ENCODE measurements at places on chromosomes 6 and 20. TPM values are rescaled to one million over a fixed set of nuclear protein-coding genes. Genes with fewer than 3 reads are reported as not detected.

The VGLL2 gene
- total RNA-seq, result not detected

The BTNL2 gene
- not detected for total RNA-seq

The OSTM1 gene
- 20.9 TPM for total RNA-seq

The TNFRSF6B gene
- total RNA-seq, result 13.5 TPM

The MMUT gene
- 13.3 TPM for total RNA-seq

The RIMS1 gene
- 0.14 TPM for total RNA-seq

- H3K4me1 ChIP-seq, result no peaks in the 10 kb centered on the region
- H3K27me3 ChIP-seq, result no peaks in the 10 kb centered on the region
- H3K27ac ChIP-seq, result no peak overlapping the region
- no peaks in the 10 kb centered on the region for H3K36me3 ChIP-seq
Measured at GRCh38 chr20:4470375-4470774, 251.3 kb upstream of the PRND start.

- H3K27me3 ChIP-seq, result no peaks in the 10 kb centered on the region
- H3K4me1 ChIP-seq, result peaks cover 65% of the 10 kb centered on the region
- no peak overlapping the region for H3K27ac ChIP-seq
- H3K4me3 ChIP-seq, result no peak overlapping the region
Measured at GRCh38 chr6:6713657-6714056, 125.1 kb downstream of the LY86 start.

GRCh38 chr6:51738614-51739013 lies 348.8 kb downstream of the PKHD1 start:
- H3K27me3 ChIP-seq, result no peaks in the 10 kb centered on the region
- no peaks in the 10 kb centered on the region for H3K36me3 ChIP-seq
- H3K4me1 ChIP-seq, result no peaks in the 10 kb centered on the region
- no peak overlapping the region for H3K27ac ChIP-seq
- H3K4me3 ChIP-seq, result no peak overlapping the region

- no peak overlapping the region for H3K4me3 ChIP-seq
- no peak overlapping the region for H3K27ac ChIP-seq
- no peaks in the 10 kb centered on the region for H3K36me3 ChIP-seq
Measured at GRCh38 chr6:148507774-148508173, 165.1 kb downstream of the SASH1 start.

DNA sequence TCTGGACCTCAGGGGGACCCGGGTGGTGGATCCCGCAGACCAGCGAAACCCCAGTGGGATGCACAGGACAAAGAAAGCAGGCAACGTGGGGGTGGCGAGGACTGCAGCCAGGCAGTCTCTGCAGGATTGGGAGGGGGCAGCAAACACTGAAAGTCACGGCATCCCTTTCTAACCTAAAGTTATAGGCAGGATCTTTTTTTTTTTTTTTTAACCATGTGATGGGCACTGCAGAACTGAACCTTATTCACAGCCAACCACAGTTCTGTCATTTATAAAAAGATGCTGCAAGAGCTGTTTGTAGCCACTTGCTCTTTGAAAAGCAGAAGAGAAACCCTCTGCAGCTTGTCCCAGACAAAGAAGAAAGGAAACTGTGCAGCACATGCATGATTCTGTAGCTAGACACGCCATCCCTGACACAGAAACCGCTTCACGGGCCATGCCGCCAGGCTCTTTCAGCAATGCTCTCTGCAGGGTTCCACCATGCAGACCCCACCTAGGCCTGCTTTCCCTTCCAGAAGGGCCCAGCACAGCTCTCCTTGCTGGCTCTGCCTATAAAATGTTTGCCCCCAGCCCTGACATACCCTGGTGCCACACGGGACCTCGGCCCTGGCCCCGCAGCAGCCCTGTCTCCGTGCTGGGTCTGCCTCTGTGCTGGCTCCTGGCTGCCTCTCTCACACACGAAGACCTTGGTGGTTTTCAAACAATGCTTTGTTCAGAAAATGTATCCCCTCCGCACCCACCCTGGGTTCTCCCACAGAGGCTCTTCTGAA lies 70.8 kb downstream of the PYGB start:
- no peaks in the 10 kb centered on the region for H3K27me3 ChIP-seq
- DNase-seq, result peak; percentile 57
- no peak overlapping the region for H3K4me3 ChIP-seq
- H3K36me3 ChIP-seq, result peaks cover 31% of the 10 kb centered on the region
- H3K4me1 ChIP-seq, result peaks cover 39% of the 10 kb centered on the region
- H3K27ac ChIP-seq, result no peak overlapping the region

- H3K4me3 ChIP-seq, result peak overlapping the region; percentile 18
- H3K27me3 ChIP-seq, result peaks cover 62% of the 10 kb centered on the region
- no peaks in the 10 kb centered on the region for H3K36me3 ChIP-seq
- DNase-seq, result no peak
Measured at GRCh38 chr6:84763886-84764331, 489 bp downstream of the TBX18 start.

DNA sequence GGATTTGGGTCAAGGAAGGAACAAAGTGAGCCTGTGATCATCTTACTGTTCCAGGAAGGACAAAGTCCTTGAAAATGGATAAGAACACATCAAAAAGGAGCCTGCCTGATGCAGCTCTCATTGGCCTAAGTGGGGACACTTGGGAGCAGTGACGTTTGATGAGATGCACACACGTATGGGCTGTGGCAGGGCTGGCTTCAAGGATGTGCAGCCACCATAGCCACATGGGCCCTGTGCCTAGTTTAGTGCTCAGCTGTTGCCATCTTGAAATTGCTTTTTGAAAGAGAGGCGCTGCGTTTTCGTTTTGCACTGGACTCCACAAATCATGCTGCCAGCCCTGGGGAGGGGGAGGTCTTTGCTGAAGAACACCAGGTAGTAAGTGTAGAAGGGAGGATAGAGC lies 6.6 kb upstream of the NPEPL1 start:
- no peak overlapping the region for H3K27ac ChIP-seq
- H3K4me1 ChIP-seq, result no peaks in the 10 kb centered on the region
- no peak for DNase-seq
- H3K4me3 ChIP-seq, result no peak overlapping the region
- H3K36me3 ChIP-seq, result no peaks in the 10 kb centered on the region
- no peaks in the 10 kb centered on the region for H3K27me3 ChIP-seq

DNA sequence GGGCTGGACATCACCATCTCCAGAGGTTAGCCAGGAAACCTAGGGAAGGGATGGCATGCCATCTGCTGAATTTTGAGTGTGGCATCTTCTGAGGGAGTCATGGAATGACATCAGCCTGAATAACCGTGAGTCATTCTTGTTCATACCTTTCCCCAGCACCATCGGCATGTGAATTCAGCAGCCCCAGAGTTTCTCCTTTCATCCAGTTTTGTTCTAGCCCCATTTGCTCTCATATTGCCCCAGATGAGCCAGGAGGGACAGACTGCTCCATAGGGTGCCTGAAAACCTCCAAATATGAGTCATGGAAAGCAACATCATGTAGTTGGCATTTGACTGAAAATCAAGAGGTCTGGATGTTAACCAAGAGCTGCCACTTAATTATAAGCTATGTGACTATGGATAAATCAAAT lies 219.2 kb upstream of the SGK1 start:
- H3K27me3 ChIP-seq, result no peaks in the 10 kb centered on the region
- no peak overlapping the region for H3K4me3 ChIP-seq
- no peaks in the 10 kb centered on the region for H3K36me3 ChIP-seq
- no peak for DNase-seq
- no peak overlapping the region for H3K27ac ChIP-seq

DNA sequence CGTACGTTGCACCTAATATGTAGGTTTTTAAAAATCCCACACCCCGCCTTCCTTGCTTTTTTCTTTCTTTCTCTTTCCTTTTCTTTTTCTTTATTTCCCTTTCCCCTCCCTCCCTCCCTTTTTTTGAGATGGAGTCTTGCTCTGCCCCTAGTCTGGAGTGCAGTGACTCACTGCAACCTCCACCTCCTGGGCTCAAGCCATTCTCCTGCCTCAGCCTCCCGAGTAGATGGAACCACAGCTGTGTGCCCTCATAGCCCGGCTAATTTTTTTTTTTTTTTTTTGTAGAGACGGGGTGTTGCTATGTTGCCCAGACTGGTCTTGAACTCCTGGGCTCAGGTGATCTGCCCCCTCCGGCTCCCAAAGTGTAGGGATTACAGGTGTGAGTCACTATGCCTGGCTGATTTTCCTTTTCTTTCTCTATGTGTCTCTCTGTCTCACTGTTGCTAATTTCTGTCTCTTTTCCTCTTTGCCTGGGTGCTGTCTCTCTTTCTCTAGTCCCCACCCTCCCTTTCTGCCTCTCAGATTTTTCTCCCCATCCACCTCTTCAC lies 61.2 kb downstream of the SRC start:
- no peaks in the 10 kb centered on the region for H3K36me3 ChIP-seq
- peak overlapping the region; percentile 29 for H3K4me3 ChIP-seq
- peaks cover 23% of the 10 kb centered on the region for H3K4me1 ChIP-seq
- no peaks in the 10 kb centered on the region for H3K27me3 ChIP-seq
- H3K27ac ChIP-seq, result no peak overlapping the region

DNA sequence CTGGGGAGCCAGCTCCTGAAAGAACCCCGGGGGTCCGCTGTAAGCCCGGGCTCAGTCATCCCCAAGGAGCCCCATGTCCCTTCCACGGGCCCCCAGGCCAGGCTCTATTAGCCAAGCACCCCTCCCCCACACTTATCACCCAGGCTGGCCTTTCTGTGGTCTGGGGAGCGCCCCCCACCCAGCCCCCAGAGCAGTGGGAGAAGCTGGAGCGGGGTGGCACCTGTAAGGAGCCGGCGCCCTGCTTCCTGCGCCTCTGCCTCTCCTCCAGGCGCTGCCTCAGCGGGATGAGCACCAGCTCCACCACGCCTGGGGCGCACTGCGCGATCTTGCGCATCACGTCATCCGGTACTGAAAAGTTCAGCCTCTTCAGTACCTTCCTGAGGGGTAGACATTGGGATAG lies 2.3 kb downstream of the SPEF1 start:
- peaks cover 9% of the 10 kb centered on the region for H3K4me1 ChIP-seq
- no peak for DNase-seq
- no peak overlapping the region for H3K27ac ChIP-seq
- peaks cover 65% of the 10 kb centered on the region for H3K27me3 ChIP-seq
- H3K4me3 ChIP-seq, result no peak overlapping the region

- DNase-seq, result no peak
- no peaks in the 10 kb centered on the region for H3K36me3 ChIP-seq
- no peak overlapping the region for H3K27ac ChIP-seq
- no peak overlapping the region for H3K4me3 ChIP-seq
- H3K27me3 ChIP-seq, result peaks cover 14% of the 10 kb centered on the region
Measured at GRCh38 chr6:119076576-119077390, 1.7 kb downstream of the FAM184A start.

DNA sequence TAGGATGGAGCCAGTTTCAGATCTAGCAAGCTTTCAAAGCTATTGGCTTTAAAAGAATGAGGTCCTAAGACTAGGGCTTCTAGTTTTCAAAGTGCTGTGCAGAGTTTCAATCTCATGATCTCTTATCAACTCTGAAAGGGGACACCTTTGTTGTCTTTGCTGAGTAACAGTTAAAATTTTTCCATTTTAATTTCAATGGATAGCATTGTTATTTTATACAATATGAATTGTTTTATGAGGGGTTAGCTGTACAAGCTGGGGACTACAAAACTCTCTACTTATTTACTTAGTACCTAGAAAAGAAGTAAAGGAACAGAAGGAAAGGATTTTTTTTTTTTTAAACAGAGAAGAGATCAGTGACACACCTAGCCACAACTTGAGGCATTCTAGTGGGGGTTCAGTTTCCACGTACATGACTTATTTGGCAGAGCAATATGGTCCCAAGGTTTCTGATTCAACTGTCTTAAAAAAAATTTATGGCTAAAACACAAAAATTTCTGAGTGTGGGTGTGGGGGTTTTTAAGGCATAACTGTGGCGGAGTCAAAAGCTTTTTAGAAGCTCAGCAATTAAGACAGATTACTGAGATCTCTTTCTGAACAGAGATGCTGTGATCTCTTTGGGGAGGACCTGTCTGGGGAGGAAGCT lies 46.1 kb upstream of the JAG1 start:
- H3K4me1 ChIP-seq, result no peaks in the 10 kb centered on the region
- no peaks in the 10 kb centered on the region for H3K27me3 ChIP-seq
- no peak overlapping the region for H3K4me3 ChIP-seq
- H3K27ac ChIP-seq, result no peak overlapping the region

DNA sequence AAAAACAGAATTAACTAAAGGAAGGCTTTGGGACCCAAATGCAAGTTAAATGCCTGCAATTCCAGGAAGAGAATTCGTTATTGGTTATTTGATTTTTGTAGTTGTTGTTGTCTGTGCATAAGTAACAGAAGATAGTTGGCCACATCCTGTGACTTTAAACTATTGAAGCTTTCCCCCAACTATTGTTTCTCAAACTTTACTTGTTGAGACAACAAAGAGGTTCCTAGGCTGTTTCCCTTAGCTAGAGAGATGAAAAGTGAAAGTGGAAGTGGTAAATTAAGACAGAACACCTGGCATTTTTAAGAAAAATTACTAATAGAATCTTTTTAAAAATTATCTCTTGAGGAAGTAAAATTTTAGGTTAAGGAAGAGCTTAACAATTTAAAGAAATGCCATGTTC lies 525.2 kb downstream of the PKHD1 start:
- H3K4me3 ChIP-seq, result no peak overlapping the region
- H3K27ac ChIP-seq, result no peak overlapping the region
- H3K27me3 ChIP-seq, result no peaks in the 10 kb centered on the region
- peaks cover 2% of the 10 kb centered on the region for H3K4me1 ChIP-seq
- H3K36me3 ChIP-seq, result no peaks in the 10 kb centered on the region
- peak; percentile 18 for DNase-seq

DNA sequence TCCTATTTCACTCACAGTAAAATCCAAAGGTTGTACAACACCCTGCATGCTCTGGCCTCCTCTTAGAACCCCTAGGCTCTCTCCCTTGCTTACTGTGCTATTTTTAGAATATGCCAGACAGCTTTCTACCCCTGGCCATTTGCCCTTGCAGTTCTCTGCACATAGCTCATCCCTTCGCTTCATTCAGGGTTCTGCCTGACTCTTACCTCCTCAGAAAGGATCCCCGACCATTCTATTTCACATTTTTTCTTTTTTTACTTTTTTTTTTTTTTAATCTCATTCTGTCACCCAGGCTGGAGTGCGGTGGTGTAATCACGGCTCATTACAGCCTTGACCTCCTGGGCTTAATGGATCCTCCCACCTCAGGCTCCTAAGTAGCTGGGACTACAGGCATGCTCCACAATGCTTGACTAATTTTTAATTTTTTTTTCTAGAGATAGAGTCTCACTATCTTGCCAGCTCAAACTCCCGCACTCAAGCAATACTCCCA lies 33.6 kb downstream of the COMMD7 start:
- H3K27me3 ChIP-seq, result no peaks in the 10 kb centered on the region
- DNase-seq, result no peak
- H3K4me1 ChIP-seq, result peaks cover 4% of the 10 kb centered on the region
- H3K36me3 ChIP-seq, result peaks cover 15% of the 10 kb centered on the region

- H3K4me1 ChIP-seq, result no peaks in the 10 kb centered on the region
- no peaks in the 10 kb centered on the region for H3K27me3 ChIP-seq
- no peaks in the 10 kb centered on the region for H3K36me3 ChIP-seq
- H3K4me3 ChIP-seq, result no peak overlapping the region
Measured at GRCh38 chr6:166223079-166223478, 55.4 kb upstream of the TBXT start.

GRCh38 chr6:86459978-86460377 lies 477.4 kb upstream of the HTR1E start:
- H3K36me3 ChIP-seq, result no peaks in the 10 kb centered on the region
- H3K27me3 ChIP-seq, result no peaks in the 10 kb centered on the region
- no peak for DNase-seq

GRCh38 chr20:10192171-10192570 lies 26.5 kb upstream of the SNAP25 start:
- H3K36me3 ChIP-seq, result no peaks in the 10 kb centered on the region
- H3K4me3 ChIP-seq, result no peak overlapping the region
- H3K27me3 ChIP-seq, result no peaks in the 10 kb centered on the region
- no peaks in the 10 kb centered on the region for H3K4me1 ChIP-seq
- no peak for DNase-seq

All from thymus (tissue), 14 donors.